Fibroblast of villous mesenchyme (primary cell): ENCODE measurements at places on chromosomes 3 and 15. TPM values are rescaled to one million over a fixed set of nuclear protein-coding genes. Genes with fewer than 3 reads are reported as not detected.

Gene ARL8B
- total RNA-seq = 62.2 and 72.1 TPM in 2 replicates

Gene OXTR
- 75.4 and 310 TPM in 2 replicates for total RNA-seq

Gene ARPIN
- 10.8 and 16.1 TPM in 2 replicates for total RNA-seq

Gene TEX55
- not detected in 2 replicates for total RNA-seq

DNA sequence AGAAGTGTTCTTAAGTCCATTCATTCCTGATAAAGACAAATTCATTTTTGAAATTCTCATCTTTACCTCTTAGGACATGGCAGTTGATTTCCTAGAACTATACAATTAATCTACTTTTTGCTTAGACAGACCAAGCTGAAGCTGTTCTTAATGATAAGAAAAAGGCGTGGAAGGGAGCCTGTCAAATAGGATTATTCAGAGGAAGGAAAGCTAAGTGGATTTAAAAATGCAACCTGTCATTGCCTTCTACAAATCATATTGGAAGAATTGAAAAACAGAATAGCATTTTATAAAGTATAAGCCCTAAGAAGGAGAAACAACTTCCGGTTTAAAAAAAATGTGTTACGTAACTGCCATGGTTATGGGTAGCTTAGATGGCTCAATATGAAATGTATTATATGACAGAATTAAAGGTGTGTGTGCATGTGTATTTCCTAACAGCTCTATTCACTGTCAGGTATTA is 81.2 kb upstream of the RAP2B start:
- no peak for DNase-seq

DNA sequence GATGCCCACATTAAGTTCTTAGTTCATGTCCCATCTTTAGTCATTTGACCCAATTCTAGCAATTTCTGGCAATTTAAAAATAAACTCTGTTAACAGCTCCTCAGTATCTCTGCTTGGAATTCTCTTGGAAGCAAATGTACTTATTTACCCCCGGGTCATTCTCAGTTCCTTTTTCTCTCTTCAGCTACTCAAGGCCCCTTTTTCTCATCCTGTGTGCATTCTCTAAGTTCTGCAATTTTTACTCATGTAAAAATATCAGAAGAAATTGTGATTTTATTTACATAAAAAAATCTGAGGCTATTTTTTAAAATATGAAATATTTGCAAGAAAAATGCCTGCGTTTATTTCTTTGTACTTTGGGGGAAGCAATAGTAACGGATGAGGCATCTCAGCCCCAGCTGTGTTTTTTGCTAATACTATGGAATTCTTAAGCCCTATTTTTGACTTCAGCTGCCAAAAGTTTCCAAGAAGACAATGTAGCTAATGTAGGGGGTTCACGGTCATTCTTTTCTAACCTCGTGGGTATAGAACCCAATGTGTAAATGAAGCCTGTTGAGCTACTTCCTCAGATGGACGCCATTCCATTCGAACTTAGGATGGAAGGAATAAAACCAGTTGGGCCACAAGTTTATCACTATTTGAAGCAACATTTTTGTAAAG is 20.0 kb downstream of the CERS3 start:
- no peak for DNase-seq

GRCh38 chr15:70008697-70009290 is 88.9 kb downstream of the TLE3 start:
- no peak for DNase-seq

DNA sequence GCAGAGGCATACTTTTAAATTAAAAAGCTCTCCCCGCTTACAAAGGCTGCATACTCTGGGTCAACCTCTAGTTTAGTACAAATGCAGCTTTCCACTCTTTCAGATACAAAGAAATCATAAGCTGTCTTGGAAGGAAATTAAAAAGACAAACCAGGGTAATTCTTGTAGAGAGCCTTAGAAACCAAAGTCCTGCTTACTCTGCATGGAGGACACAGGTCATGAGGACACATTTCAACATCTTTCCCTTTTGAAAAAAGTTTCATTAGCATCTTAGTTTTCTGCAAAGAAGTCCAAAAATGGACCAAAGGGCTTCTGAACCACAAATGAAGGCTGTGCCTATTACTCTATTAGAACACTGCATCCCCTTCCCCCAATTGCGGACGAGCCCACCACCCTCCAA is 50.5 kb upstream of the WNT5A start:
- DNase-seq = no peak

DNA sequence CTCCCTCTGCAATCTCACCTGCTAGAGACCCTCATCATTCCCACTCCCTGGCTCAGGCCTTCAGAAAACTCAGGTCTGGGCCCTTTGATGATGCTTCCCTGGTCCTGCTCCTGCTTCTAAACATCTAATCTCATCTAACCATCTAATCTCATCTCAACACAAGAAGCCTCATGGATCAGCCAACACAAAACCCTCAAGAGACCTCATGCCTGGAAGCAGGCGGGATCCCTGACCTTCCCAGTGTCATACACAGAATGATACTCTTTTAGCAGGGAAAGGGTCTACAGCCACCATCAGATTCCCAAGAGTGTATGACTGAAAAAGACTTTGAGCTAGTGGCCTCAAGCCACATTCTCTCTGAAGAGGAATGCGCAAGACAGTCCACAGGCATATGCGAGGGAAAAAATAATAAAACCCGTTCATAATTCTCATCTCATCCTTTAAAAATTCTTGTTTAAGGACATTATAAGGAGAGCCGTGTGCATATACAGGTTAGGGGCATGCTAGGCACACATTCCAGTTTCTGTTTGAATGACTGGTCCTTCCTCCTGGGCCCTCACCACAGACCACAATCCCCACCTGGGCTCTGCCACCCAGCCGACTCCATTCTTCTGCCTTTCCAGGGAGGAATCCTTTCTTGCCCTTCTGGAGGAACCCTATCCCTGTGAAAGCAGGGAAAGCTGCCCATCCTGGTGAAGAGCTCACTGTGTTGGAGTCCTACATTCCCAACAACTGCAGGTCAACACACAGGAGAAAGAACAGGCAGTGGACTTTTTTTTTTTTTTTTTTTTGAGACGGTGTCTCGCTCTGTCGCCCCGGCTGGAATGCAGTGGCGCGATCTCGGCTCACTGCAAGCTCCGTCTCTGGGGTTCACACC is 2.2 kb downstream of the ZXDC start:
- no peak for DNase-seq

DNA sequence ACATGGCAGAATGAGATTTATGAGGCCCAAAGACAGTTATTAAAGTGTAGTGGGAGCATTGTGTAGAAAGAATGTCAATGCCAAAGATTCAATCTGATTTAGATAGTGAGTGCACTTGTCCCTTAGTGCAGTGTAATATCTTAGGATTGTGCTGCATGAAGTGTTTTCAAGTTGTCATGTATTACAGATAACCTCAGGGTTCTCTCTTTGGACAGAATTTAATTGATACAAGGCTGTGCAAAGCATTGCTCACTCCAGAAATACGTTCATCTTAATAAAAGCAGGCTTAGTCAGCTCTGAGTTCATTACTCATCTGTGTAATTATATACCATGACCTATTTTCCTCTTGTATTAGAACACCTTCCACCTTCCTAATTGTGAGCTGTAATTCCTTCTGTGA is 16.0 kb upstream of the GPR171 start:
- DNase-seq = peak; percentile 49

DNA sequence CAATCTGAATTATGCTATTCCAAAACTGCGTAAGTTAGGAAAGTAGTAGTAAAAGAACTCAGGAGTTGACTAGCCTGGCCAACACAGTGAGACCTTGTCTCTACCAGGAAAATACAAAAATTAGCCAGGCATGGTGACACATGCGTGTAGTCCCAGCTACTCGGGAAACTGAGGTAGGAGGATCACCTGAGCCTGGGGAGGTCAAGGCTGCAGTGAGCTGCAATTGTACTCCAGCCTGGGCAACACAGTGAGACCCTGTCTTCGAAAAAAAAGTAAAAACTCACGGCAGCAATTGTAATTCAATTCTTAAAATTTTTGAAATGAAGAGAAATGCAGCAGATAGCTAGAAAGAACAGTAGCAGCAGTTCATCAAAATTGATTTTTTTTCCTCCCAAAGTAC is 9.7 kb downstream of the GABPB1 start:
- no peak for DNase-seq

GRCh38 chr3:164730815-164731360 is 347.4 kb downstream of the SI start:
- DNase-seq = no peak

- DNase-seq = peak; percentile 77
Observed at GRCh38 chr3:161148832-161149475, 43.8 kb upstream of the B3GALNT1 start.

- no peak for DNase-seq
Observed at GRCh38 chr3:50385754-50386153, 26.4 kb upstream of the TMEM115 start.

- DNase-seq = no peak
Observed at GRCh38 chr15:44096596-44096995, 98.5 kb downstream of the FRMD5 start.

- DNase-seq = no peak
Observed at GRCh38 chr3:127593178-127593577, 2.6 kb upstream of the TPRA1 start.

GRCh38 chr3:147189016-147189415 is 217.3 kb downstream of the ZIC4 start:
- DNase-seq = no peak

GRCh38 chr3:126446301-126446700 is 29.4 kb downstream of the ZXDC start:
- no peak for DNase-seq

DNA sequence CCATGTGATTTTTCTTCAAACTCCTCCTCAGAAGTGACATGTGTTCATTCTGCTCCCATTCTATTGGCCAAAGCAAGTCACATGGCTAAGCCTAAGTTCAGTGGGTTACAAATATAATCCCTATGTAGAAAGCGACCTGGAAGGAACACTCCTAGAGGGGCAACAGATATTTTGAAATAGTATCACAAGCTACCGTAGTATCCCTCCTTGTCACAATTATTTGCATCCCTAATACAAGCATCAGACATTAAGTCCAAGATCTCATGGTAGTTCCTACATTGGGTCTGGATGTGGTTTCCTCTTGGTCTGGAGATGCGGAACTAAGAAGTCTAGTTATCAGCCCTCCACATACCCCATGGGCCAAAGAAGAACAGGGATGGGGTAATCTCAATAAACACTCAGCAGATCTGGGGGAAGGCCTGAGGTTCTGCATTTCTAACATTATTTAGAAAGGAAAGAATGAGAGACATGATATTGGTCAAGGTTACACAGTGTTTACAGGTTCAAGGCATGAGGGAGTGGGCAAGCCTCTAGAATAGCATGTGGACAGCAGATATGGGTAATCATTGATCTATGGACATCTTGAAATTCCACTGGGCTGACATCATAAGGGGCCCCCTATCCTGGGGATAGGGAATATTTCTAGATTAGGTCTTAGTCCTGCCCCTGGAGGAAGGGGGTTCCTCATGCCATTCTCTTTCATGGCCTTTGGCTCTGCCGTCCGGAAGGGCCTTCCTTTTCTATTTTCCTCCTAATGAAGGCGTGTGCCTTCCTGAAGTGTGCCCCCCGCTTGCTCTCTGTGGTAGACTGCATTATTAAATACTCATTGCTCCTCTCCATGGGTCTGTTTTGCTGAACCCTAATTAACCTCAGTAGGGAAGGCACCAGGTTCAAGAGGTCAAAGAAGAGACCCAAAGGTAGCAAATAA is 17.8 kb upstream of the ABHD2 start:
- DNase-seq = no peak

DNA sequence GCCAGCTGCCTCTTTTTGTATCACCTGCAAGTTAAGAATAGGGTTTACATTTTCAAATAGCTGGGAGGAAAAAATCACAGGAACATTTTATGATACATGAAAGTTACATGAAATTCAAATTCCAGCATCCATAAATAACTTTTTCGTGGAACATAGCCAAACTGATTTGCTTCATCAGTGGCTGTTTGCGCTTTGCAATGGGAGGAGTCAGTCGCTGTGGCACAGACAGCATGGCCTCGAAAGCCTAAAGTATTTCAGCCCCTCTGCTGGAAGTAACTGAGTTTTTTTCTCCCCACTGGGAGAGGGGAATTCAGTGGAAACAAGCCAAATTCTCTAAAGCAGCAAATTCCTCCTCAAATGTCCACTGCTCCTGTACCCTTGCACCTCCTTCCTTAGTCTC is 271.9 kb downstream of the SUCLG2 start:
- DNase-seq = peak; percentile 21

DNA sequence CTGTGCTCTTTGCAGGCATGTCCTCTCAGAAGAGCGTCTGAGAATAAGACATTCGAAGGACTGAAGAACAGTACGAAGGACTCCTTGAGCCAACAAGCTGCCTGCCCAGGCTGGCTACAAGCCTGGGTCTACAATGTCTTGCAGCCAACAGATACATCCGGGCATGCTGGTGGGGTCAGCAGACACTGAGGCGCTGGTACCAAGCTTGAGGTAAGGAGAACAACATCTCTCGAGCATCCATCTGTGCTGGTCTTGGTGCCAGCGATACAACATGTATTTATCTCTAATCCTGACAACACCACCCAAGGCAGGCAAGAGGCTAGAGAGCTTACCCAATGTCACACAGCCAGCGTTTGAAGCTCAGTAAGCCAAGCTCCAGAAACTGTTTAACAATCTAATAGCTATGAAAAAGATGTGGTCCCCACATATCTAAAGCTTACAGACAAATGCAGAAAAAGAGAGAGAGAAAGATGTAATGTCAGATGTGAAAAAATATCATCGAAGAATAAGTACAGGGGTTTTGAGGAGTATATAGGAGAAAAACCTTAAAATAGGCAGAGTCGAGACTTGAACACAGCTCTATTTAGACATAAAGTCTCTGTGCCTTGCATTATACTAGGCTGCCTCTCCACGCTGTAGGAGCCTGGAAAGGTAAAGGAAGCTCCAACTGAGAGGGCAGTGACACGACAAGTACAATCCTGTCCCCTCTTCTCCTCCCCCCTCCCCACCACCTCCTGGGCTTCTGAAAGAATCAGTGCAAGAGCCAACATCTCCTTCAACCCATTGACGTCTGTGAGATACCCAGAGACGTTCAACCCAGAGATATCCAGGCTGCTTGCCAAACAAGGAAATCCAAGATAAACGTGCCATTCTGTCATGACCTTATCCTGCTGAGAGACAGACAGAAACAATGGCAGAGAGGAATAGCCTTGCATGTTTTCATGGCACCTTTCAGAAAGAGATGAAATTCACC is 39.4 kb downstream of the WWTR1 start:
- DNase-seq = no peak

- DNase-seq = no peak
Observed at GRCh38 chr3:42276141-42277132, 10.5 kb upstream of the CCK start.

DNA sequence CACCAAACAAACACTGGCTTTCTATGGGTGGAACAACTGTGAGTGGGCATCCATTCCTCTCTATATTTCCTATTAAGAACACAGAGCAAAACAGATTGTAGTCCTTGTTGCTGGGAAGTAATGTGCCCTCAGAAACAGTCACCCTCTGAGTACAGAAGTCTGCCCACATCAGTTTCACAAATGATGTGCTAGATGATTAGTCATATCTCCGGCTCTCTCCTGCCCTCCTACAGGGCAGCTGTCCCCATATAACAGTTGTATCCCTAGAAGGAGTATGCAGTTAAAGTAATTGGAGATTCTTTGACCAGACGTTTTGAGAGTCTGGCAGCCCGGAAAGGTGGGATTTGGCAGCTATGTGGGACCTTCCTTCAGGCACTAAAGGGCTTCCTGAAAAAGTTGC is 159.9 kb downstream of the APBA2 start:
- peak; percentile 7 for DNase-seq
